CD4-positive, alpha-beta T cell (primary cell): ENCODE measurements at places on chromosomes 12 and 14.

DNA sequence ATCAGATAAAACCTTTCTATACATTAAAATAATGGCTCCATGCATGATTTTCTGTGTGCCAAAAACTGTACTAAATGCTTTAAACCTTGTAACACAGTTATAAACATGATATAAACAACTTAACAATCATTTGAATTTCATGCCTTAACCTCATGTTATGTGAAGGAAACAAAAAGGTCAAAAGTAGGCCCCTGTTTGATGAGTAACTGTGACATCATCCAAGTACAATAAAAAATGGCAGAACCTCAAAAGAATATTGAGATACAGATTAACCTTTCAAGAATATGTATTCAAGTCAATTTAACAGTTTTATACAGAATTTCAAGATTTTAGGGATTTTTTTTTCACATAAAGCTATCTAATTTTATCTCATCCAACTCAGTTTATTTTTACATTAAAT is 310.7 kb upstream of the DCN start:
- DNase-seq: no peak

DNA sequence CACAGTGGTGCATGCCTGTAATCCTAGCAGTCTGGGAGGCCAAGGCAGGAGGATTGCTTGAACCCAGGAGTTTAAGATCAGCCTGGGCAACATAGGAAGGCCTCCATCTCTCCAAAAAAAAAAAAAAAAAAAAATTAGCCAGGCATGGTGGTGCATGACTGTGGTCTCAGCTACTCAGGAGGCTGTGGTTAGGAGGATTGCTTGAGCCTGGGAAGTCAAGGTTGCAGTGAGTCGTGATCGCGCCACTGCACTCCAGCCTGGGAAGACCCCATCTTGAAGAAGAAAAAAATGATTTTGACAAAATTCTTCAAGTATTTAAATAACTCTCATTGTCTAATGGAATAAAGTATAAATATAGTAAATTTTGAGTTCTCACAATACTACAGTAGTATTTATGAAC is 219.2 kb upstream of the SSTR1 start:
- no peak for DNase-seq

GRCh38 chr12:45122768-45123380 is 72.0 kb upstream of the DBX2 start:
- DNase-seq: no peak

- DNase-seq: peak; percentile 68
Observed at GRCh38 chr14:63727736-63728728, at the start of gene SGPP1. Gene SGPP1 (minus strand): TSS chr14:63728065. CDS start chr14:63727944, 121 bp downstream.

DNA sequence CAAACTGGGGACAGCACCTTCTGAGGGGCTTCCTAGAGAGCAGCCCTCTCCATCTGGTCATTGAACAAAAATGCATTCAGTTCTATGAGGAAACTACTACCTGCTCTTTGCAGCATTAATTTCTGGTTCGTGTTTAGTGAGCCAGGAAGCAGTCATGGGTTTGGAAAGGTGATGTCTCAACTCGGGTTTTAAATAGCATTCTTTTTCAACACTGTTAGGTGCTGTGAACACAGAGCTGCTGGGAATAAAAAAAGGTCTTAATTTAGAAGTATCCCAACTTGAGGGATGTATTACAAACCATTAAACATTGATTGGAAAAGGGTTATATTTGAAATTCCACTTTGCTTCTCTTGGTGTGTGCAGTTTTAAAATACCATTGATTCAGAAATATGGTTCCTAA is 9.3 kb downstream of the MYO1H start:
- DNase-seq: no peak

DNA sequence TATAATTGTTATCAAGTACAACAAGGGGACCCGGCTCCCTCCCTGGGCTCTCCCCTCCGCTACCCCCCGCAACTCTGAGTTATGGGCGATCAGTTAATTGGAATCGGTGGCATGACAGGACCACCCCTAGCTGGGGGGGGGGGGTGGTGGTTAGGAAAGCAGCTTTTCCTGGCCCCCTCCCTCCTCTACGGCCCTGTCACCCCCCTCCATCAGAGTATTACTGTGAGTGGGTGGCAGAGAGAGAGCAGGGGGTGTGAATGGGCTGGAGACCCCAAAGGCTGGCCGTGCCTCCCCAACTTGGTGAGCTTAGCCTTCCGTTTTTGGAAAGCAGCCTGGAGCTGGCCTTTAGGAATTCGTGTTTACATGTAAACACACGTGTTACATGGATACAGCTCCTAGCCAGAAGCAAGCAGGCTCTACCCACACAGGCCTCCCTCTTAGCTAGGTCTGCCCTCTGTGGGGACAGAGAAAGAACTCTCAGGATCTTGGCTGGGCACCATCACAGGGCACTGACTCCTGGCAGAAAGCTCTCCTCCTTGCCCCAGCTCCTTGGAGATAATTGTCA is 1.1 kb upstream of the HOXC4 start:
- DNase-seq: no peak

DNA sequence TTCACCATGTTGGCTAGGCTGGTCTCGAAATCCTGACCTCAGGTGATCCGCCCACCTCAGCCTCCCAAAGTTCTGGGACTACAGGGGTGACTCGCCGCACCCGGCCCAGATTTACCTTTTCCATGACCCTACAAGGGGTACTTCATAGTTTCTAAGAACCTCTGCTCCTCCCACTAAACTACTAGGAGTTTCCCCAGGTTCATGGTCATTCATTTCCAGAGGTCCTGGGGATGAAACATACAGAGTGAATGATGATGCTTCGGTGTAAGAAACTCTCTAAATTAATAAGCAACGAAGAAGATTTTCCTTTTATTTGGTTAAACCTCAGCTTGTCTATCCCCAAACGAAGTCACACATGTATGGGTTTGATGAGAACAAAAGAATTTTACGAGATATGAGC is 56.9 kb downstream of the AMN start:
- DNase-seq: no peak

DNA sequence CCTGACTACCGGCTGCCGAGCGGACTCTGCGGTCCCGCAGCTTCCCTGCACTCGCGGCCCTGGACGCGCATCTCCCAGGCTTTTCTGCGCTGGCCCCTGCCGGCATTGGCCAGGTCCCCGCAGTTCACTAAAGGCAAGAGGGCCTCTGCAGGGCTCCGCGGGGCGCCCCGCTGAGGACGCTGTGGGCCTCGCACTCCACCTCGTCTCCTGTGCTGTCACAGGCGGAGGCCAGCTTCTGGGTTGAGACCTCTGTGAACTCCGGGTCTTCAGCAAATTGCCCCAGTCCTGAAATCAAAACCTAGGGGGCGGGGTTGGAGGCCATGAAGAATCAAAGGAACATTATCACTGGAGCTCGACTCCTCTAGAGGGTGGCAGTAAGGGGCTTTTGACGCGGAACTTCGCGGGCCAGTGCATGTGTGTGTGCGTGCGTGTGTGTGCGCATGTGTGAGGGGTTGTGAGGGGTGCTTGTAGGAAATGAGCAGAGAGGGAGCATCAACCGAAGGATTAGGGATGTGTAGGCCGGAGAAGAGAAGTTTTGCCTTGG is 68.5 kb upstream of the CAPRIN2 start:
- DNase-seq: peak; percentile 8

DNA sequence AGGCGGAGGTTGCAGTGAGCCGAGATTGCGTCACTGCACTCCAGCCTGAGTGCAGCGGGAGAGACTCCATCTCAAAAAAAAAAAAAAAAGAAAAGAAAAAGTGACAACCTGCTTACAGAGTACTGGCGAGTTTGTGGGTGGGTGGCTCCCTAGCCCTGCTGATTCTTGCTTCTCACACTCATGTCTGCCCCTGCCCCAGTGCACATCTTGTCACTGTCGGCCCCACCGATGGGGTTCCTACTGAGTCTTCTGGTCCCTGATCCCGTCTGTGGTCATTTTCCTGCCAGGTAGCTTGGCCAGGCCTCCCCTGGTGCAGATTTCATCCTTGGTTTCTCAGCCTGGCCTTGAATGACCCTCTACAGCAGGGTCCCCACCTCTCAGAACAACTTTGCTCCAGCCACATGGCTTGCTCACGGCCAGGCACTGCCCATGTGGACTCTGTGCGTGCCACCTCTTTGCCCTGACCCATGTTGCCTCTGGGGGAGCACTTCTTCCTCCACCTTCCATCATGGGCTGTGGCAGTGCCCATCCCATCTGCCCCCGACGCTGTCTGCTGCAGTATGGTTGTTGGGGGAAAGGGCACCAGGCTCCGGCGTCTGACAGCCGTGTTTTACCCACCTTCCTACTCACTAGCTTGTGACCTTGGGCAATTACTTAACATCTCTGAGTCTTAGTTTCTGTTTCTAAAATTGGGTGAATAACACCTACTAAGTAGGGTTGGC is 2.1 kb upstream of the PTPN6 start:
- no peak for DNase-seq

GRCh38 chr14:87030197-87030596 is 962.8 kb downstream of the GALC start:
- no peak for DNase-seq

DNA sequence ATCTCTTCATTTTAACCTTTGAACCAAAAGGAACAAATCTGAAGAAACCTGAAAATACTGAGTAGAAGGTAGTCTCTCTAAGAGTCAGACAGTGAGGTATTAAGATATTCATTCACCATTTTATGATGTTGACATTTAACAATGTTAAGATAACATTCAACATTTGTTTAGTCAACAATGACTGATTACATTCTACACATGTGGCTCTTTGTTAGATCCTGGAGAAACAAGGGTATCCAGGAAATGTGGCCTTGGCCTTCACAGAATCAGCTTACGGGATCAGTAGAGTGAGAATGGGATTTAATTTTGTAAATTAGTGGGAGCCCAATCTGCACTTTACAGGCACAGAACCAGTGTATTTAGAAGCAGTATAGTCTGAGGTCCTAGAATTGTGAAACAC is 355.5 kb downstream of the KCNH5 start:
- DNase-seq: no peak

GRCh38 chr14:65210118-65210821 is 108.0 kb upstream of the MAX start:
- peak; percentile 15 for DNase-seq

GRCh38 chr12:71746974-71747611 is 7.6 kb upstream of the RAB21 start:
- DNase-seq: peak; percentile 32

DNA sequence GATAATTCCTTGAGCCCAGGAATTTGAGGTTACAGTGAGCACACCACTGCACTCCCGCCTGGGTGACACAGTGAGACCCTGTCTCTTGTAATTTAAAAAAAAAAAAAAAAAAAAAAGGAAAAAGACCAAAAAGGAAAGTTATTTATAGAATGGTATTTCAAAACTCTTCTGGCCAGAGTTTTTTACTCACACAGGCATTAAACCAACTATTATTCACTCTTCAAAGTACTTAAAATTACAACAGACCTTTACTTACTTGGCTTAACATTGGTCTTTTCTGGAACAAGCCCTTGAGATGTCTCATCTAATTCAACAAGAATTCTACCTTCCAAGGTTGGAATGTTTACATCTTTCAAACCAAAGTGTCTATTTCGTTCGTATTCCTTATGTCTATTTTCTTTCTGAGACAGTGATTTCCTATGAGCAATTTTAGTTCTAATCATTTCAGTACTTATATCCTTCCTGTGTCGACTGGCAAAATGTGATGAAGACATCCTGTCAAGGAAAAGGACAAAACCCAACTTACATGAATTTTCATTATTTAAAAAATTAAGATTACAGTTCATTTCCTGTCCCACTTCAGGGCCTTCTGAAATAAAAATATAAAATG is 2.6 kb downstream of the DLGAP5 start:
- DNase-seq: no peak

DNA sequence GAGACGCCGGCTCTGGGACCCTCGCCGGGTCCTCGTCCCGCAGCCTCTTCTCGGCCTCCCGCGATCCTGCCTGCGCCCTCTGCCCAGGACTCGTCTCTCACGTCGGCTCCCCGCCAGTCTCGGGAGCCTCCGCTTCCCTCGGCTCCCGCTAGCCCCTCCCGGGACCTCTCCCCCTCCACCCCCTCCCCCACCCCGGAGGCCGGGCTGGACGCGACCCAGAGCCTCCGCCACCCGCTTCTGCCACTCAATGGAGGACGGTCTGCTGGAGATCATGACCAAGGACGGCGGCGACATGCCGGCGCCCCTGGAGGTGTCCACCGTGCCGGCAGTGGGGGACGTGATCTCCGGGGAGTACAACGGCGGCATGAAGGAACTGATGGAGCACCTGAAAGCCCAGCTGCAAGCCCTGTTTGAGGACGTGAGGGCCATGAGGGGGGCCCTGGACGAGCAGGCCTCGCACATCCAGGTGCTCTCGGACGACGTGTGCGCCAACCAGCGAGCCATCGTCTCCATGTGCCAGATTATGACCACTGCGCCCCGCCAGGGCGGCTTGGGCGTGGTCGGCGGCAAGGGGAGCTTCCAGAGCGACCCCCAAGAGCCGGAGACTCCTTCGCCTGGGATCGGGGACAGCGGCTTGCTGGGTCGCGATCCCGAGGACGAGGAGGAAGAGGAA is 568 bp downstream of the CCDC184 start:
- no peak for DNase-seq

DNA sequence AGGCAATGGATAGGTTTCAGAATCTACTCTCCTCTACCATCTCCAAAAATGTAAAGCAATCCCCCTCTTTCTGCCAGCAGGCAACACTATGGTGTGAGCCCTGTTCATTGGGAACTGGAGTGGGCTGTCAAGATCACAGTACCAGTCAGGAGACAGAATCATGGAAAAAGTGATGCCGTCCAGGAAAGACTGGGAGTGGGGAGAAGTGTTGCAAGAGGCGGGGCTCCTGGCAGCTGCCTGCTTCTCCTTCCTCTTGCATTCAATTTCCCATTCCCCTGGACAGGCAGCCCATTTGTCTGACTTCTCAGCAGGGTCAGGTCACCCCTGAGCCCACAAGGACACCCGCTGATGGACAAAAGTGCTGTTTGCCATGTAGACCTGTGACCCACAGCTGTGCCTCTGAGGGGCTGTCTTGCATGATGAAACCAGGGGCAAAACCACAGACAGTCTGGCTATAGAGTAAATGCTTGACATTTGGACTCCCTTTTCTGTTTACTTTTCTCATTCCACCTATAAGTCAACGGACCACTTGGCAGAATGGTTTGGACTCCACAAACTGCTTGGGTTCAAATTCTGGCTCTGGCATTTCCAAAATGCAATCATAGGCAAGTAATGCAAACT is 30.1 kb upstream of the RPH3A start:
- no peak for DNase-seq

- no peak for DNase-seq
Observed at GRCh38 chr12:110581931-110582275, 1.2 kb downstream of the PPTC7 start.

- peak; percentile 46 for DNase-seq
Observed at GRCh38 chr14:97719931-97720330, 922.7 kb downstream of the VRK1 start.

- no peak for DNase-seq
Observed at GRCh38 chr12:14589169-14590004, 21.7 kb upstream of the PLBD1 start.

DNA sequence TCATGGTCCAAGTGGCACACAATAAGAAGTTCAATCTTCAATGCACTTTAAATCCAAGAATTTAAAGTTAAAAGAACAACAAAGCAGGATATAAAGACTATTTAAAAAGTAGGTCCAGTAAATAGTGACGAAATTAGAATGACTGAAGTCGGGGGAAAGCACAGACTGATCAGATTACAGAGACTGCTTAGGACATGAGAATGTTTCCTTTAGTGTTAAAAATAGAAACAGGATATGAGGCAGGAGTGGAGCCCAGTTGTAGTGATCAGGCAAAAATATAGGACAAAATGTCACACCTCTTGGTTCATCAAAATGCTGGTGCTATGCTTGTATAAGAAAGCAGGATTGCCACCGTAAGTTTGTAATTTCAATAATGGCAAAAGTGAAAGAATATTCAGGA is 52.2 kb upstream of the CD163 start:
- no peak for DNase-seq

- no peak for DNase-seq
Observed at GRCh38 chr12:118359541-118359915, 13.2 kb downstream of the TAOK3 start.

GRCh38 chr12:133130038-133130807 is at the start of the genes ZNF10 and ZNF891:
Gene ZNF10 (plus strand): TSS chr12:133130627. CDS start chr12:133144493, 13,866 bp downstream.
Gene ZNF891 (minus strand): TSS chr12:133130274. CDS start chr12:133121918, 8,356 bp downstream.
- DNase-seq: peak; percentile 95
